ENCODE measurements at places on chromosomes 6 and 20. TPM values are rescaled to one million over a fixed set of nuclear protein-coding genes. Genes with fewer than 3 reads are reported as not detected.

Gene GNRH2
- total RNA-seq, result not detected

Gene TSBP1
- not detected for total RNA-seq

Gene GPSM3
- 0.27 TPM for total RNA-seq

Gene ABHD16B
- total RNA-seq, result not detected

Gene PLAGL2
- total RNA-seq, result 26.5 TPM

Gene MAS1
- not detected for total RNA-seq

Gene OLIG3
- not detected for total RNA-seq

DNA sequence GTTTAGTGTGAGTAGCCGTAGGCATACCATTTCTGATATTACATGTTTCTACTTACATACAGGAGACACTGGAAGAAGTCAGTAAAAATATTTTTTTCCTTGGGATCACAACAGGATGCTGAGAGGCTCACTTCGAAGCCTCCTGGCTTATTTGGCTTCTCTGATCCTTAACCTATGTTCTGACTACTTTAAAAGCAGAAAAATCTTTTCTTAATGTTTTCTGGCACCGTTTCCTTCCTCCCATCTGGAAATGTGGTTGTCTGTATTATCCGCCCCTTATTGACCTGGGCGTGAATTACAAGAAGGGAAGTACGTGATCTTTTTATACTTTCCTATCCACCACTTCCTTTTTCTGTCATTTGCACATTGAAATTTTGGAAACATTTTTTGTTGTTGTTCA is 379.6 kb downstream of the COL12A1 start:
- DNase-seq, result no peak
- no peak overlapping the region for H3K27ac ChIP-seq
- H3K36me3 ChIP-seq, result no peaks in the 10 kb centered on the region
- no peaks in the 10 kb centered on the region for H3K4me1 ChIP-seq

DNA sequence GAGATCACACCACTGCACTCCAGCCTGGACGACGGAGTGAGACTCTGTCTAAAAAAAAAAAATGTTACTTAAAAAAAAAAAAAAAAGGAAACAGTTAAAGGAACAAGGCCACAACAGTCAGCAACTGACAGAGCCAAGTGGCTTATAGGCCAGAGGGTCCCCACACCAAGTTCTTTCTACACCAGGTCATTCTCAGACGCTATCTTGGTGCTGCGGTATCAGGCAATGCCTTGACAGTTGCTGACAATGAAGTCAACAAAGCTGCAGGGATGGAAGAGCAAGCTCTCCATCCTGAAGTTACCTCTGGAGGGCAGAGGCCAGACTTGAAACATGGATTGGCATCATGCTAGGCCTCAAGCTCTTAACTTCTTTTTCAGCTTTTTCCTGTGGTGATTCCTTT is 31.9 kb downstream of the COMMD7 start:
- H3K4me1 ChIP-seq, result peaks cover 27% of the 10 kb centered on the region
- no peak overlapping the region for H3K4me3 ChIP-seq
- H3K27ac ChIP-seq, result no peak overlapping the region
- H3K27me3 ChIP-seq, result no peaks in the 10 kb centered on the region

DNA sequence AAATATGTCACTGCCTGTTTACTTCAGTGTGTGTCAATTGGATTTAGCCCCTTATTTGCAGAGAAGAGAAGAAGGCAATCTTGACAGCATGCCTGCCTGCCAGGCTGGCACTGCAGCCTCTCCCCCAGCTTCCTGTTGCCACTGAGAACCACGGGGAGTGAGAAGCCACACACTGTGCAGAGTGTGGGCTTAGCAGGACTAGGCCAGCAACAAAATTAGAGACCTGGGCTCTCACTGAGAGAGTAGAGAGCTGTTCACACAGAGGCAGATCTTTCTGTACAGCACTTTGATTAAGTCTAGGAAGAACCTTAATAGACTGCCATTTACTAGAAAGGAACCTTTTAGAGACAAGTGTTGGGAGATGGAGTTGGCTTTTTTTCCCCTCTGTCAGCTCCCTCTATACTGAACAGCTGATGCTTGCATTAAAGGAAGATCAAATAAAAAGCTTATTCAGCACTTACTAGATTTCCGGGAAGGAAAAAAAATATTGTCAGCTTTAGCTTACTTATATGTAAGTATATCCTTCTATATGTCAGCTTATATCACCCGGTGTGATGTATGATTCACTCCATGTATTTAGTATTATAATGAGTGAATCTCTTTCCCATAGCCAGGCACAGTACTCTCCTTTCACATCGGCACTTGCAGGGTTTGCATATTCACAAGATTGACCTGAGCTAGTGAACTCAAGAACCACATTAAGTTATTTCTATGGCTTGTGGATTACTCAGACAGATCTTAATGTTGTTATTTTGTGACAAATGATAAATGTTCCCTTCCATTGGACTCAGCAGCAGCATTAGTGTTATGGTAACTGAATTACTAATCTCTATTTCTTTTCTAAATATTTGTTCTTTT is 851.0 kb upstream of the EPHA7 start:
- no peak for DNase-seq
- no peaks in the 10 kb centered on the region for H3K4me1 ChIP-seq
- no peaks in the 10 kb centered on the region for H3K27me3 ChIP-seq

GRCh38 chr6:56833127-56833791 is 121.6 kb upstream of the BEND6 start:
- H3K27ac ChIP-seq, result no peak overlapping the region
- no peaks in the 10 kb centered on the region for H3K36me3 ChIP-seq

DNA sequence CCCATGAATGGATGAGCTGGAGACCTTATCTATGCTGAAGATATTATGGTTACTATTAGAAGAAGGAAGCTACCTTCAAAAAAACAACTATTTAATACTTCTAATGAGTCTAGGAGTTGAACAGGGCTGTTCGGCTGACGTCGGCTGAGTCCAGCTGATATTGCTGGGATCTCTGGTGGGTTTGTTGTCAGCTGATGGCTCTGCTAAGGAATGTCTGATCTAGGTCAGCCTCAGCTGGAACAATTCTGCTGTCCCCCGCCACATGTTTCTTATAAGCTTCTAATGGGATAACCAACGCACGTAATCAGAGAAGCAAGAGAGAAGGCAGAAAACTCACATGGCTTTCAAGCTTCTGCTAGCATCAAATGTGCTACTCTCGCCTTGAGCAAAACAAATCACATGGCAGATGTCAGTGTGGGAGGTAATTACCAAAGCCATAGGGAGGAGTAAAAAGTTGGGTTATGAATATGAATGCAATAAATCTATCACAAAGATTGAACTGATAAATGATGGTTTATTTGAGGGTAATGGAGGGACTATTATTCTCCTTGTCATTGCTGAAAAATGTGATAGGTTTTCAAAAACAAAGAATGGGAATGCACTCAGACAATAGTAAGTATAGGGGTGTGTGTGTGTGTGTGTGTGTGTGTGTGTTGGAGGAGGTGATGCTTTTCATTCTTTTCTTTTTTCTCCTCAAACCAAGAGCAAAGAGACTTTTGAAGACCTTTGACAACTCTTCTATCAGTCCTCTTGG is 71.5 kb downstream of the BTBD3 start:
- no peaks in the 10 kb centered on the region for H3K27me3 ChIP-seq
- no peaks in the 10 kb centered on the region for H3K36me3 ChIP-seq
- DNase-seq, result no peak
- H3K27ac ChIP-seq, result no peak overlapping the region

DNA sequence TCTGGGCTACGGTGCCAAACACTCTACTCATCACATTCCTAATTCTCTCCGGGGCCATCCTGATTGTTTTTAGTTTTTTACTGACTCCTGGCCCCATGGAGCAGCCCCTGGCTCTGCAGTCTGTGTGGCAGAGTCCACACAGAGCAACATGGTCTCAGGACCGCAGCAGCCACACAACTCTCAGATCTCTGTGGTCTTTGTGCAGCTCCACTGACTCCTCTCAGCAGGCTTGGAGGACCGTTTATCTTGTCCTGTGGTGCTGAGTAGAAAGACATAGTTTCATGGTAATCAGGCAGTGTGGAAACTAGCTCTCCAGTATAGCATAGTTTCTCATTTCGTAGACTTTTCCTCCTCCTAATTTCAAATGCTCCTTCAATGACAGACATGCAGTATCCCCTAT is 168.4 kb downstream of the EDN1 start:
- no peak overlapping the region for H3K27ac ChIP-seq
- H3K4me1 ChIP-seq, result no peaks in the 10 kb centered on the region
- H3K27me3 ChIP-seq, result no peaks in the 10 kb centered on the region

DNA sequence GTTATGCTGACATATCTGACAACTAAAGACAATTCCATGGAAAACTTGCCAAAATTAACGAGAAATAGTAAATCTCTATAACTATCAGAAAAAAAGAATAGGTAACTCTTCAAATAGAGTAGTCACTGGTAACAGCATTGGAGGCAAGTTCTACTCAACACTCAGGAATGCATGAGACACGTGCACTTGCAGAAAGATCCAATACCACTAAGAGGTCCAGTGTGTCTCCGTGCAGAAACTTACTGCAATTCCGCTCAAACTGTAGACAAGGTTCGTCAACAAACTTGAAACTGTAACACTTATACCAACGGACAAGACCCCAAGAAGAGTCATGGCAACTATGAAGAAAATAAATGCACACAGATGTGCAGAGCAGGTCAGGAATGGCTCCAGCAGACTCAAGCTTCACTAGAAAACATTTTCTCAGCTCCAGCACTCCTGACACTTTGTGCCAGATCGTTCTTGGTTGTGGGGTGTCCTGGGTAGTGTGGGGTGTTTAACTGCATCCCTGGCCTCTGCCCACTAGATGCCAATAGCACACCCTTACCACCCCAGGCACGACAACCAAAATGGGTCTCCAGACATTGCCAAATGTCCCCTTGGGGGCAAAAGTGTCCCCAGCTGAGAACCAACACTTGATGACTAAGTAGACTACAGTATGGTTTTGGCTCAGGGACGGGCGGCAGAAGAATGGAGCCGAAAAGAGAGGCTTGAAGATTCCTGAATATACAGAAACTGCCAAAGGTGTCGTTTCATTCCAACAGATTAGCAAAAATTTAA is 134.8 kb downstream of the DTNBP1 start:
- H3K27me3 ChIP-seq, result no peaks in the 10 kb centered on the region
- H3K27ac ChIP-seq, result no peak overlapping the region
- H3K36me3 ChIP-seq, result peaks cover 11% of the 10 kb centered on the region
- no peak overlapping the region for H3K4me3 ChIP-seq

DNA sequence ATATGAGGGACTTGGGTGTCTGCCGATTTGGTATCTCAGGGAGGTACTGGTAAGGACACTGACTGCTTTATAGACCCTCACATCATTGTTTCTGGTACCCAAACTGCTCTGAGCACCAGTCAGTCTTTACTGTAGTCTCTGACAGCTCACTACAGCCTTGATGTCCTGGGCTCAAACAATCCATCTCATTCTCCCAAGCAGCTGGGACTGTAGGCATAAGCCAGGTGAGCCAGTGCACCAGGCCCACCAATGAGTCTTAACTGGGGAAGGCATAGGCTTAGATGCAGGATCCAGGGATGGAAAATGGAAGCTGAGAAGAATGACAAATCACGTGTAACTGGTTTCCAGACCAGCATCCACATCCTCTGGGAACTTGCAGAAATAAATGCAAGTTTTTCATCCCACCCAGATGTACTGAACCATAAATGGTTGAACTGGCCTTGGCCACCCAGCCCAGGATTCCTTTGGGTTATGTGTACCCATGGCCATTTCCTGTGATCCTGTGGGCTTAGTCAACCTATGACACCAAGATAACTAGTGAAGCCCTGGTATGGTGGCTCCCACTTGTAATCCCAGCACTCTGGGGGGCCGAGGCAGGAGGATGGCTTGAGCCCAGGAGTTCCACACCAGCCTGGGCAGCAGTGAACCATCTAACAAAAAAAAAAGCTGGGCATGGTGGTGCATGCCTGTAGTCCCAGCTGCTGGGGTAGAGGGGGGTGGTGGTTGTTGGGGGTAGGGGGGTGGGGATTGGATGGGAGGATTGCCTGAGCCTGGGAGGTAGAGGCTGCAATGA is 5.8 kb downstream of the TUBB start:
- H3K27ac ChIP-seq, result peak overlapping the region; percentile 2
- peaks cover 56% of the 10 kb centered on the region for H3K4me1 ChIP-seq
- H3K27me3 ChIP-seq, result no peaks in the 10 kb centered on the region
- H3K36me3 ChIP-seq, result peaks cover 64% of the 10 kb centered on the region
- DNase-seq, result no peak
- H3K4me3 ChIP-seq, result no peak overlapping the region

GRCh38 chr6:88220493-88220892 is 54.3 kb upstream of the CNR1 start:
- H3K4me3 ChIP-seq, result no peak overlapping the region
- H3K36me3 ChIP-seq, result no peaks in the 10 kb centered on the region

DNA sequence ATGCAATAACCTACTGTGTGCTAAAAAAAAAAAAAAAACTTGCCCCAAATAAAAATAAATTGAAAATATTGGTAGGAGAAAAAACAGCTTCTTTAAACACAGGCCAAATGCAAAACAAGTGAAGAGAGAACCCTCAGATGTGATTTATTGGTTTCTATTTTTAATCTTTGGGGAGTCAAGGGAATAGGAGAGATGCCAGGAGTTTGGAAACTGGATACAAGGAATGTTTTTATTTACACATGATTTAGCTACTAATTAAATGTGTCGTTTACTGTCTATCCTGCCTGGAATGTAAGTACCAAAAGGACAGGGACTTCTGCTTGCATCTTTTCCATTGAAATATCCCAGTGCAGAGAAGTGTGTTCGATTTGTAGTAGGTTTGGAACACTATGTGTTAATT is 810.7 kb downstream of the MAFB start:
- H3K4me3 ChIP-seq, result no peak overlapping the region
- H3K36me3 ChIP-seq, result no peaks in the 10 kb centered on the region
- DNase-seq, result no peak
- peaks cover 10% of the 10 kb centered on the region for H3K4me1 ChIP-seq
- no peak overlapping the region for H3K27ac ChIP-seq
- no peaks in the 10 kb centered on the region for H3K27me3 ChIP-seq
